ENCODE measurements at places on chromosomes 4 and X.

DNA sequence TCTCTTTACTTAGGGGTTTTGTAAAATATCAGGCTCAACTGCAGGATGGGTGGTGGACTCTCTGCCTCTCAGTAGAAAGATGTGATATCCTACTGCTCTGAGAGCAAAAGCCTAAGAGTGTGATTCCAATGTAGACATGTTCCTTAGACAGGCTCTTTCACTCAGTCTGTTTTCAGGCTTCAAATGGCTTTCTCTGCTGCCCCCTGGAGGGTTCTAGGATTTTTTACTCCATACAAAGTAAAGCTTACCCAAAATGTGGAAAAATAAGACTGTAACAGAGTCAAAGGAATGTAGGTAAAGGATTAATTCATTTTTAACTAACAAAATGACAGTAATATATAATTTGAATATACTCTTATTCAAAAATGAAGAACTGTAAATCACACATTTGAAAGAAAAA lies 32.1 kb downstream of the ZGRF1 start:
- DNase-seq, result no peak

- DNase-seq, result no peak
These were observed 252.8 kb upstream of the SLC7A11 start for GRCh38 chr4:138494931-138495330.

DNA sequence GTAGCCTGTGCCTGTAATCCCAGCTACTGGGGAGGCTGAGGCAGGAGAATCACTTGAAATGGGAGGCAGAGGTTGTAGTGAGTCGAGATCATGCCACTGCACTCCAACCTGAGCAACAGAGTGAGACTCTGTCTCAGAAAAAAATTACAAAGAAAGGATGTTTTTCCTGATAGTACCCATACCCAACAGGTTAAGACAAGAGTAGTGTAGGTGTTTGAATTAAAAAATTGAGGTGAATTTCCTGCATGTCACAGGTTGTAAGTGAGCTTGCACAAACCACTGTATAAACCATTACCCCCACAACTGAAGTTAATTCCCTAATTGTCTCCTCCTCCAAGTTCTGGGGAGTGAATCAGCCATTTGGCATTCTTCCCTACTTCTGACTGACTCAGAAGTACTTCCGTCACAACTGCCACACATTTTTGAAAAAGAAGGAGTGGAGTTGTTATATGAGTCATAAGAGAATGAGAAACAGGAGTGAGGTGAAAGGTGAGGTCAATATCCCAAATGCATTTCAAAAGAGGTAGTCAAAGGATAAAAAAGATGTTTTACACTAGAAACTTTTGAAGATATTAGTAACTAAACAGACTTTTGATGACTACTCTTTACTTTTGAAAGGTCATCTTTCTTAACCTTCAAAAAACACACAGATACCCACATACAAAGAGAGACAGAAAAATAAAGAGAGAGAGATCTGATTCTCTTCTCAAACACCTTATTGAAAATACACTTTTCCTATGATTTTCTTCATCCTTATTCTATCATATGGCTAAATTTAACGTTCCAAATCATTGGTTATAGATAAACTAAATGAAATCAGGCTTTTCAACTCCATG lies 134.5 kb downstream of the BTC start:
- DNase-seq, result no peak

GRCh38 chr4:89617317-89617716 lies 219.6 kb downstream of the SNCA start:
- DNase-seq, result no peak

GRCh38 chrX:31099536-31100090 lies 27.8 kb upstream of the FTHL17 start:
- DNase-seq, result no peak

DNA sequence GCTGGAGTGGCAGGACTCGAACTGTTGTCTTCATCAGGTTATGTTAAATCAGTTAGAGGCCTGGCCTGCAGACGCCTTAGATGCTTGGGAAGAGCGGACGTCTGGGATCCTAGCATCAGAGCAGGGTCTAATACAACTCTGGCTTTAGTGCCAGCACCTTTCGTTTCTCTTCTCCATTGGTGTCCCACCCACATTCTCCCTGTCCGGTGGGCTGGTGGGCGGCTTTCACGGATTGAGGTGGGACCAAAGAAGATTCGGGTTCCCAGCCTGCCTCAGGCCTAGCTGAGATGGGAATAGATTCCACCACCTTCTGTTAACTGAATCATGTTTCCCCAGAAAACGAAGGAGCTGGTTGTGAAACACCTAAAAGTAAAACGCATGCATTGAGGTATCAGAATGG lies 939 bp downstream of the PDK3 start:
- no peak for DNase-seq

- no peak for DNase-seq
These were observed 71.9 kb downstream of the MAGEB17 start for GRCh38 chrX:16239211-16239610.

- DNase-seq, result no peak
These were observed 15.1 kb downstream of the FAT1 start for GRCh38 chr4:186708554-186708953.

- DNase-seq, result no peak
These were observed 116.2 kb upstream of the GNPDA2 start for GRCh38 chr4:44842531-44842930.

- no peak for DNase-seq
These were observed 7.4 kb downstream of the ATOH1 start for GRCh38 chr4:93835929-93836328.

GRCh38 chr4:139684351-139684750 lies 18.7 kb downstream of the MGST2 start:
- no peak for DNase-seq

GRCh38 chr4:168021666-168022065 lies 70.7 kb upstream of the ANXA10 start:
- DNase-seq, result no peak

- DNase-seq, result no peak
These were observed 147.2 kb upstream of the DKK2 start for GRCh38 chr4:107183155-107183774.

DNA sequence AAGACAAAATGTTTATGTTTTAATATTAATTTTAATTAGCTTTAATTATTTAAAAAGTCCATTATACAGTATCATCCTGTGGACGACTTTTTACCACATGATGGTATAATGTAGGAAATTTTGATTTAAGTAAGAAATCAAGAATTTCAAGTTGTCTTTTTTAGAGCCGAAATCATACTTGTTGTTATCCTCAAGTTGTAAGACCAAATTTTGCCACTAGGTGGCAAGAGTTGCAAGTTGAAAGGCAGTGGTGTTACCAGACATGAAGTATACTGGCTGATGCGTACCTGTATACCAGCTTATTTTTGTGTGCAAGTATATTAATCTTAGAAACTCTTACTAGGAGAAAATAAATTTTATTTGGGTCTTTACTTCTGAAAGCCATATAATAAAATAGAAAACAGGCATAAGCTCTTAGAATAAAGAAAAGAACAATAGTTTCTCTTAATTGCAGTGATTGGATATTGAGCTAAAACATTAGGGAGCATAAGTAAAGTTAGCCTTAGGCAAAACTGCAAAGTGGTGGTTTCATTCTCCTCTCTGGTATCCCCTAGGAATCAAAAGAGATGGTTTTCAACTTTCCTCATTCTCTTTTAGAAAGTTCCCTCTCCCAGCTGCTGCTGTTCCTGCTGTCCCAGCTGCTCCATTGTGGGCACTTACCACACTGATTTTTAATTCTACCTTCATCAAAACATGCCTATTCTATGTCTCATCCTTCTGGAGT lies 118.0 kb upstream of the WDFY3 start:
- DNase-seq, result no peak

DNA sequence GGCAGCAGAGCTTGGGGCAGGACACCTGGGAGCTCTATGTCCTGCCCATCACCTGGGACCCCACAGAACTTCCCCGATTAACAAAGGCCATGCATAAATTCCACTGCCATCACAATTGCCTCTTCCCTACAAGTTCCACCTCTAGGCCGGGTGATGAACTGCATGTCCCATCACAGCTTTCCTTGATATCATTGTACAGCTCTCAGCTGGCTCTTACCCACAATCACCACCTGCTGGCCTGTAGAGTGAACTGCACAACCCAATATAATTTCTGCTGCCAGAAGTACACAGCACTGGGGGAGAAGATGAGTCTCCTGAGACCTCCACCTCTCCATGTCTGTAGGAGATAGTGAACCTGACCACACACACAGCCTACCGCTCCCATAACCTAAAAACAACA lies 285.0 kb upstream of the AADAT start:
- DNase-seq, result no peak

DNA sequence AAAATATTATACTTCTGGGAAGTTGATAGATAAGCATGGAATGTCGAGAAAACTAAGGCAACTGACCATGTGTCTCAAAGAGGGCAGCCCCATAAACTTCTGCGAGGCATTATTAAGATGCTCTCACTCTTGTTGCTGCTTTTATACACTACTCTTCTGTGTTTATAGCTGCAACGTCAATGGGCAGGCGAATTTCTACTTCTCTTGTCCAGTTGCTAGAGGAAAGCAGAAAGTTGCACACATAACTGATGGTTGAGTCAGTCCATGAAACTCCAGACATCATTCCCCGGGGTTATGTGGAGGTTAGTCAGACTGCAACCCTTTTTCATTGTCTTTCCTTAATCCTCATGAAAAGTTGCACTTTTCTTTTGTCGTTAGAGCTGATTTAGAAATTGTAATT lies 39.8 kb downstream of the VCX3B start:
- no peak for DNase-seq

- no peak for DNase-seq
These were observed 158.9 kb downstream of the PRDM5 start for GRCh38 chr4:120763650-120764049.

- DNase-seq, result no peak
These were observed 316.9 kb upstream of the NOCT start for GRCh38 chr4:138698641-138699040.

DNA sequence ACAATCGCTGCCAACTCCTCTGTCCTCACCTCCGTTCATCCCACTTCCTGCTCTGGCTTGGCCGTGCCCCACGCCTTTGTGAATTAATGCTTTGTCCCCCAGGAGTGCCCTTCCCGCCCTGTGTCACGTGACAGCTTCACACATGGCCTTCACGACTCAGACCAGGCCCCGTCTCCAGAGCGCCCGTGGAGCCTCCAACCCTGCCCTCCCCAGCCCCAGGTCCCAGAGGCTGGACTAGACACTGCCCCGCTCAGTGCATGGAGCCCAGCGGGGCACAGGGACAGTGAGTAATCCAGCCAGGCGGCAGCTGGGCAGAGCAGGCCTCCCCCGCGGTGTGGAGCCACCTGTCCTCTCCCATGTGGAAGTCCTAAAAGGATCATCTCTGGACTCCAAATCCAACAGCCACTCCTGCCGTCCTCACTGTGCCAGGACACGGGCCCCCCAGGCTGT lies 7.4 kb downstream of the ADRA2C start:
- no peak for DNase-seq

- DNase-seq, result no peak
These were observed 32.6 kb downstream of the DCK start for GRCh38 chr4:71026086-71026485.

- no peak for DNase-seq
These were observed 15.8 kb downstream of the SLC7A11 start for GRCh38 chr4:138226351-138226750.

GRCh38 chr4:107804956-107805355 lies 19.8 kb upstream of the SGMS2 start:
- DNase-seq, result no peak

DNA sequence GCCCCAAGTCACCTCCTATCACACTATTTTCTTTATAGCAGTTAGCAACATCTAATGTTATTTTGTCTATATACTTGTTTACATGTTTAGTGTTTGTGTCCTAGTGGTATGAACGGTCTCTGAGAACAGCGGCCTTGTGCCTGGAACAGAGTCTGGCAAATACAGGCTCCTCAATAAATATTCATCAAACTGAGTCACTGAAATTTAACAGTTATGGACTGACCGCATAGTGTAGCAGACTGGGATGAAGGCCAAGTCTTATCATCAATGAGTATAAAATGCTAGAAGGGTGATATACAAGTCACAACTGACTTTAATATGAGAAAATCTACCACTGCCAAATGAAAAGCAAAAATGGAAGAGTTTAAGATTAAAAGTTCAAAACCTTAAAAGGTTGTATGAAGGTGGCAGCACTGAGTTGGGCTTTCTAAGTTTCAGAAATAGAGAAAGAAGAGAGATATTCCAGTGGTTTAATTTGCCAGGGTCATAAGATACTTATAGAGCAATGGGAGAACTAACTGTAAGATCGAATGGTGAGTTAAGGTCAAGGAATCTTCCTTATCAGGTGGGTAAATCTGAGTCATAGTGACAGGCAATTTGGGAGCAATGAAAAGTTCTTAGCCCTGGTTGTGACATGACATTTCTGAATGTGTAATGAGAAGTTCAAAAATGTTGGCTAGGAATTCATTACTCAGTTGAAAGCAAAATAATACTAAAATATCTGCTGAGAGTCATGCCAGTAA lies 34.9 kb downstream of the ELOVL6 start:
- DNase-seq, result no peak

GRCh38 chr4:1544861-1545281 lies 138.6 kb upstream of the NKX1-1 start:
- no peak for DNase-seq

GRCh38 chr4:187307131-187307530 lies 583.5 kb upstream of the FAT1 start:
- DNase-seq, result no peak

DNA sequence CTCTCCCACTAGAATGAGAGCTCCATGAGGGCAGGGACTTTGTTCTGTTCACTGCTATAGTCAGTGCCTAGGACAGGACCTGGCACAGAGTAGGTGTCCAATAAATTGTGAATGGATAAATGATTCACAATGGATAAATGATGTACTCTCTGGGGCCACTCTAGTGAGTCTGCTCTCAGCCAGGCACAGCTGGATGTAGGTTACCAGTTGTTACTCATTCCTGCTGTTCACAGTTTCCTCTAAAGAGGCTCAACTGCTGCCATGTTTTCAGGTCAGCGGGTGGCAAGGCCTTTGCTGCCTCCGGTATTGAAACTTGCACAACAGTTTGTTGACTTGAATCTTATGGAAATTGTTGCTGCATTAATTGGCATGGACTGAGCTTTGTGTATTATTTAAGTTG lies 99.1 kb downstream of the NHSL2 start:
- DNase-seq, result no peak

DNA sequence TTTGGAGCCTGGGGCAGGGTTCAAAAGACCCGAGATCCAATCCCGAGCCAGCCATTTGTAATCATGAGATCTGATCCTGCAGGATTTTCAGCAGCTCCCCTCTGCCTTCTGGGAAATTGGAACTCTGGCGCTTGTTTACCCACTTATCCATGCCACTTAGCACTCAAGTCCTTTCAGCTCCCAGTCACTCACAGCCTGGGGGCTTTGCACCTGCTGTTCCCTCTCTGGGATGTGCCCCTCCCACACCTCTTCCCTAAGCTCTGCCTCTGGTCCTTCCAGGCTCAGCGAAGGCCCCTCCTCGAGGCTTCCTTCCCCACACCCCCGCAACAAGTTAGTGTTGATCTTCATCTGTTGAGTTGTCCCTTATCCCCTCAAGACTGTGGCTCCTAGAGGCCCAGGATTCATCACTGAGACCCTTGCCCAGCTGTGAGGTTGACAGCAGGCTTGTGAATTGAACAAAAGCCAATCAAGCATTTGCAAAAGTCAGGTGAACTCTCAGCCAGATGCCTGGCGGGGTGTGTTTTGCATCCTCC lies 99.1 kb upstream of the AFAP1 start:
- DNase-seq, result no peak

Data from stimulated activated CD8-positive, alpha-beta memory T cell treated with anti-CD3 and anti-CD28 coated beads, Interleukin-4, amount 100 ng/mL, for 24 hours (primary cell).